ENCODE measurements at places on chromosomes 6 and 20.
A peak's percentile ranks its signal among the peaks of the same experiment; 100 is the strongest.

- DNase-seq = no peak
Observed at GRCh38 chr20:1324598-1325172, 4.3 kb downstream of the SDCBP2 start.

- DNase-seq = peak; percentile 52
Observed at GRCh38 chr6:148874698-148875293, 128.0 kb downstream of the UST start.

GRCh38 chr20:4697831-4698221, 23.9 kb upstream of the PRND start:
- DNase-seq = no peak

GRCh38 chr20:13517831-13518230, 120.9 kb downstream of the TASP1 start:
- DNase-seq = no peak

Measured in kidney tubule cell (primary cell).